ENCODE measurements at places on chromosomes 2 and 18.

DNA sequence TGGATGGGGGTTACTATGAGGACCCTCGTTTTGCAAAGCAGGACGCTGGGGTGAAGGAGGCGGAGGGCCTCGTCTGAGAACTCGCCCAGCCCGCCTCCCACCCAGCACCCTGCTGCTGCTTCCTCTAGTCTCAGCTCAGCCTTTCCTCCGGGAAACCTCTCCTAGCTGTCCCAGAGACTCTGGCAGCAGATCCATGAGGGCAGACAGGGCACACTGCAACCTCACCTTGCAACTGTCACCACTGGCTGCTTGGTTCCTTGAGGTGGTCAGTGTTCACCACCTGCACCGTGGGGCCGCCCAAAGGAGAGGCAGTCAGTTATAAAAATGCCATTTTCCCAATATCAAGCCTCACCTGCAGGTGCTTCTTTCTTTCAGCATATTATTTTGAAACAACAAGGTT is 45.6 kb downstream of the PARD6G start:
- no peak for DNase-seq

DNA sequence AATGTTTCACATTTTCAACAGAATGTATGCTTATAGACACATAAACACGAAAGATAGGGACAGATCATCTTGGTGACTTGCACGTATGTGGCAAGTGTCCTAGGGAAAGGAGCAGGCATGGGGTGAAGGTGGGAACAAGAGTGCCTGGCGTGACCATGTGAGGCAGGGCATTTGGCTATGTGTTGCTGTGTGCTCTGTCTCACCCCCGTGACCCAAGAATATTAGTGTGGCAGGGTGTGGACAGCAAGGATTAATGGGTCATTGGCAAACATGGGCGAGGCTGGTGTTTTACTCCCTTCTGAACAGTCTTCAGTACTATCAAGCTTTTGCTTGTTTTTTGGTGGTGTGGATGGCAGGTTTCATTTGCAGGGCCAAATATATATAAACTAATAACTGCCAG is 1.3 kb upstream of the VWA3B start:
- DNase-seq, result no peak

DNA sequence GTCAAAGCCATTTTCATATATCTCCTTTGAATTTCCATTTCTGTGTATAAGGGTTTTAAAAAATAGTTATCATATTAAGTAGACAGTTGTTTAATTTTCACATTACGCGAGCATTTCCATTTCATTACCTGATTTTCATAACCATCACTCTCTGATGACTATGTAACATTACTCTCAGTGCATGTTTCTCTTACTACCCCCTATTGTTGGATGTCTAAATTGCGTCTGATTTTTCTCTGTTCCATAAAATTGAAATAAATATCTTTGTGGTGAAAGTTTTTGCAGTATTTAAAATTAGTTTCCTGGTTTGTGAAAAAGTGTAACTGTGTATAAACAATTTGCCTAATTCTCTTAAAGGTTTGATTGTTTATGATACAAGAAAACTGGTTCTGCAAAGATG is 123.8 kb downstream of the MYO1B start:
- no peak for DNase-seq

DNA sequence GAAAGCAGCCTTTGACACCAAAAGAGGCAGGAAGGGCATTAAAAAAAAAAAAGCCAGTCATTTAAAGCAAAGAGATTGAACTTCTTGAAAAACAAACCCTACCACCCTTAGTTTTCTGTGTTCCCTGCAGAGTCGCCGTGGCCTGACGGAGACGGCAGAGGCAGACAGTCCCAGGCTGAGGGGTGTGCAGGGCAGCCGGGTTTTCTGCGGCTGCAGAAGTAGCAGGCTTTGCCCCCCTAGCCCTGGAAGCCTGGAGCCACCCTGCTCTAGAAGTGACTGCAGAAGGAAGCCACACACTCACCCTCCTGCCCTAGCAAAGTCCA is 2.8 kb downstream of the INPP5D start:
- no peak for DNase-seq

GRCh38 chr18:34873986-34874580 is 164.0 kb downstream of the DTNA start:
- DNase-seq, result no peak

DNA sequence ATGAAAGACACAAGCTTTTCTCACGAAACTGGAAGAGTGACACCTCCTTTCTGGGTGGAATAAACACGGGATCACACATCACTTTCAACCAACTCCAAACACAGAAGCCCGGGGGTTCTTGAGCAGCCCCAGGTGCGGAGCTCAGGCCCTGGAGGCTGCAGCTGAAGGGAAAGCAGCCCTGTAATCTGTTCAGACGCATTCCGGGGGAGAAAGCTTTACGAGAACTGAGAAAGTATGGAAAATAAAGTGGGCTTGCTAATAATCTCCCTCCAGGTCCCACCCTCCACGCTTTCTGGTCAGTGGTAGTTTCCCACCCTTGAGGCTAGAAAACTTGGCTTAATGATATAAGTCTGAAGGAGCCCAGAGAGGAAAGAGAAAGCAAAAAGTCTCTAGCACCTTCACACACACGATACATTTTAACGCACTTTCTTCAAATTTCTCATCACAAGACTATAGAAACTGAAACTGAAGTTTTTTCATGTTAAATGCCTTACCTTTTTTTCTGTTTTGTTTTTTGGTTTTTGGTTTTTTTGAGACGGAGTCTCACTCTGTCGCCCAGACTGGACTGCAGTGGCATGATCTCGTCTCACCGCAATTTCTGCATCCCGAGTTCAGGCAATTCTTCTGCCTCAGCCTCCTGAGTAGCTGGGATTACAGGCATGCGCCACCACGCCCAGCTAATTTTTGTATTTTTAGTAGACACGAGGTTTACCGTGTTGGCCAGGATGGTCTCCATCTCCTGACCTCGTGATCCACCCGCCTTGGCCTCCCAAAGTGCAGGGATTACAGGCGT is 141.3 kb downstream of the AFF3 start:
- DNase-seq, result no peak

DNA sequence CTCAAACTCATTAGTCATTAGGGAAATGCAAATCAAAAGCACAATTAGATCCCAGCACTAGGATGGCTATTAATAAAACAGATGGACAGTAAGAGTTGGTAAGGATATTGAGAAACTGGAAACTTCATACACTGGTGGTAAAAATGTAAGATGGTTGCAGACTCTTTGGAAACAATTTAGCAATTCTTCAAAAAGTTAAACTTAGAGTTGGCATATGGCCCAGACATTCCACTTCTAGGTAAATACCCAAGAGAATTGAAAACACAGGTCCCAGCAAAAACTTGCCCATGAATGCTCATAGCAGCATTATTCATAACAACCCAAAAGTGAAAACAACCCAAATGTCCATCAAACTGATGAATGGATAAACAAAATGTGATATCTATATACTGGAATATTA is 84.9 kb upstream of the ZFP36L2 start:
- no peak for DNase-seq

GRCh38 chr18:14767474-14767873 is 19.5 kb downstream of the ANKRD30B start:
- DNase-seq, result no peak

DNA sequence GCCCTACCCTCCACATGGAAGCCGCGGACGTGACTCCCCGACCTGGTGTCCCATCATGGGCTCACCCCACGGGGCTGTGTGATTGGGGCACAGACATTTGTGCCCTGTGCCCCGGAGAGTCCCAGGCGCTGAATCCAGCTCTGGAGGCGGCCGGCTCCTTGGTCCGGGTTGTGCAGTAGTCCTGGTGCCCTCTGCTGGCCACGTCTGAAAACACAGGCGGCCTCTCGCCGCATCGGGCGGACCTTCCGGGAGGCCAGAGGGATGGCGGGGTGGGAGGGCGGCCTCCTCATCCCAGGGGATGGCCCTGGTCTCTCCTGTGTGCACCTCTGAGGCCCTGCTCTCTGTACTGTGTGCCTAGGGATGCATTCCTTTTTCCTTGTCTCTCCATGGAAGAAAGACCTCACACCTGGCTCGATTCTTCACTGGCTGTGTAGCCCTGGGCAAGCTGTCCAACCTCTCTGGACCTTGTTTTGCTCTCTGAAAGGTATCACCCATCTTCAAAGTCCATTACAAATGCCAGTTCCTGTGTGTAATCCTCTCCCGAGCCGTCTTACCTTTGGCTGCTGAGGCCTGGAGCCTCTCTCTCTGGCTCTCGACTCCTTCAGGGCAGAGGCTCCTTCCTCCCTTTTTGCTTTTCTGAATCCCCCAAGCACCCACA is 27.6 kb downstream of the CELF4 start:
- peak; percentile 20 for DNase-seq

DNA sequence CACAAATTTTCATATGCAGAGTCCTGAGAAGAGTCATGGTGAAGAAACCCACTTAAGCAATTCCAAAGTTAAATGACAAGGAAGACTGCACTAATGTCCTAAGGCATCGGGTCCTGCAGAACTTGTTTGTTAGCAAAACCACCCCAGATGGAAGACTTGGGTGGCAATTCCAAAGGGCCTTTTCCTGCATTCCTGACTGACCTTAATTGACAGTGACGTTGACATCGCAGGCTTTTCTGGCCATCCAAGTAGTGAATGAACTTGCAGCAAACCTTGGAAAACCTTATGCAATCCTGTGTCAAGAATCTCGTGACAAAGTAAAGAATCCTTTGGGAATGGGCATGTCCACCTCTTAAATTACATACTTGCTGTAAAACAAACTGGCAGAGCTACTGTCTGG is 112.5 kb upstream of the SH3BP4 start:
- DNase-seq, result no peak

DNA sequence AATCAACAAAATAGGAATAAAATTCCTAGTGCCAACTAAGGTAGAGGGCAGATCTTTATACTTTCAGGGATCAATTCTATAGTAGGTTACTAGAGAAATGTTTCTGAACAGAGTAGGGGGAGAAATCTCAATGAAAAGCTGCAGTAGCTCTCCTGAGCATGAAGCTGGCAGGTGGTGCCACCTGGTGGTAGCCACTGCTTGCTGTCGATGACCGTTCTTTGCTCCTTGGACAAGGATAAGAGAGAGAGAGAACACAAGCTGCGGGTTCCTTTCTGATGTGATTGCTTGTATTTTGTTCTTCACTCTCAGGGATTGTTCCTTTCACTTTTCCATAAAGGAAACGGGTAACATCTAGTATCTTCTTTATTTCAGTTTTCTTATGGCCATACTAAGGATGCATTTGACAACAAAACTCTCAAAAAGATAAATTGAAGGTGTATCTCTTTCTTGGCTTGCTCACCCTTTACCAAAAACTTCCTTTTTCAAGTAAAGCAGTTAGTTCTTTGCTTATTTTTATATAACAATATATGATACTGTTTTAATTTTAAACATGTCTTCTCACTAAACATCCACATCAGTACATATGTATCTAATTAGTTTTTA is 18.6 kb upstream of the MRPL19 start:
- DNase-seq, result peak; percentile 46

GRCh38 chr2:120619579-120619978 is 116.1 kb upstream of the GLI2 start:
- DNase-seq, result no peak

DNA sequence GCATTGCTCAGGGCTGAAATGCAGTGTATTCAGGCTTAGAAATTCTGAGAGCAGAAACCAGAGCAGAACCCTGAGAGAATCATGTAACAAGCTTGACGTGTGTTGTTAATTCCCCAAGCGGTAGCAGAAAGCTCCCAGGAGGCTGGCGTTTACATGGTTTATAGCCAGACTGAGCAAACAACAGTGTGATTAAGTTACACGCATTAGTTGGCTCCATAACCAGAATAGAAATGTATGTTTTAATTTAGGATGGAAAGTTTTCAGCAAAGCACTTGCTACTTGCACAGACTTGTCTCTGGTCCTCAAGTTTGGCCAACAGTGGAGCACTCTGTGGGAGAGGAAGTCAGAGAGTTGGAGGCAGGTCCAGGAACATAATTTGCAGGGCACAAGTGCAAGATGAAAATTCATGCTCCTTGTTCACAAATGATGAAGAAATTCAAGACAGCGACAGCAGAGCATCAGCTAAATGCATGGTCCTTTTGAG is 69.3 kb downstream of the MAPK4 start:
- DNase-seq, result no peak

DNA sequence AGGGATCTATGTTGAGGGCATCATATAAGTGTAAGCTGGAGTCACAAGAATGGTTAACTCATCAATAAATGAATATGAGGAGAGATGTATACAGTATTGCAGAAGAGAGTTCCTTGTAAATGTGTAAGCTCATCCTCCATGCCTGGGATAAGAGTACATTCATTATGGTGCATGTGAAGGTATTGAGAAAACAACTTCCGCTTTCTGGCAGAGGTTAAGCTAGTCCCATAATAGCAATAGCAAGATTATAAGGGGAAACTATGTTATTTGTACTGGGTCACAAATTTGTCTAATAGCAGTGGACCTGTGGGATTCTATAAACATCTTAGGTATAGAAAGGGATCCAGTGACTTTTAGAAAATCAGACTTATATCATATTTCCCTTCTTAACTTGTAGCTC is 44.1 kb downstream of the SCN2A start:
- DNase-seq, result no peak

- no peak for DNase-seq
Measured at GRCh38 chr2:112957511-112957910, 20.3 kb upstream of the IL36G start.

- no peak for DNase-seq
Measured at GRCh38 chr2:187157046-187157445, 291.0 kb downstream of the CALCRL start.

DNA sequence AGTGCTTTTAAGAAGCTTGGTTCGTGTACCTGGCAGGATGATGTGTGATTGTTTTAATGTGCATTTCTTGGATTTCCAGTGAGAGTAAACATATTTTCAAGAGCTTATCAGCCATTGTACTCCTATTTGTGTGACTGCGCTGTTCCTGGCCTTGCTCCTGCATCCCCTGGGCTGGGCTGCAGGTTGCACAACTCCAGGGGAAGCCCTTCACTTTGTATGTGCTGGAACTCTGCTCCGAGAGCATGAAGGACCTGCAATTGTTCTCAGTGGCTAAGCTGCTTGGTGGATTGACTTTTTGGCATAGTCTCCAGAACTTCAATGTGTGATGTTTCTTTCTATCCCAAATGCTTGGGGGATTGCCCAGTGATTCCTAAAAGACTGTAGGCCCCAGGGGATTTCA is 18.8 kb downstream of the ATP6V1C2 start:
- no peak for DNase-seq

DNA sequence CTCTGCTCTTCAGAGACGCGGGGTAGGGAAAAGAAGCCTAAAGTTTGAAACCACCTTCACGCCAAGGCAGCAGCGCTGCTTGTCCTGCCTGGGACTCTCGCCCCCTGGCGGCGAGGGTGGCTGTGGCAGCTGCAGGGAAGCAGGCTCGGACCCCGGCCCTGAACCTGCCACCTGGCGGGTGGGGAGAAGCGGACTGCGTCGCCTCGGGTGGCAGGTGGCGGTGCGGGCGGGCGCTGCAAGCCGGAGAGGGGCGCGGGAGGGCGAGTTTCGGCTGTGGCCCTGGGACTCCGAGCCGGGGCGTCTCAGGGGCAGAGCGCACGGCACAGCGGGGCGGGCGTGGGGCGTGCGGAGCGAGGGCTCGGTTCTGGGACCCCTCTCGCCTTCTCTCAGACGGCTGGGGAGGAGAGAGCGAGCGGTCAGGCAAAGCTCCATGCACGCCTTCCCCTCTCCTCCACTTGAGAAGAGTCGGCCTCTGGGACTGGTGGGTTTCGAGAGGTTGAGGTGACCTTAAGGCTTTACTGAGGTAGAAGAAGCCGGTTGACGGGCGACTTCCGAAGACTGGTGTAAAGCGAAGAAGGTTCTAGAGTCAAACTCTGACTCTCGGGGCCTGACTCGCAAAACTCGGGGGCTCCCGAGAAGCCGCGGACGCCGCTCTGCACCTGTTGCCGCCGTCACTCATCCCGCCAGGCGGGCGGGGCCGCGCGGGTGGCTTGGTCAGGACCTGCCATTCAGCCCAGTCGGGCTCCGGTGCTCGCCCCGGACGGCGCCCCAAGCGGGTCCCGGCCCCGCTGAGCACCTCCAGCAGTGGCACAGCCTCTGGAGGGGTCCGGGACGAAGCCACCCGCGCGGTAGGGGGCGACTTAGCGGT is 1.1 kb upstream of the BOLL start:
- peak; percentile 53 for DNase-seq

Measured in activated T-cell treated with anti-CD3 and anti-CD28 coated beads for 24 hours (primary cell).